Stimulated activated CD4-positive, alpha-beta T cell treated with anti-CD3 and anti-CD28 coated beads, TNF-alpha, amount 100 ng/mL, for 24 hours (primary cell): ENCODE measurements at places on chromosomes 13 and 19.

- no peak for DNase-seq
These were observed 21.0 kb downstream of the ITGBL1 start for GRCh38 chr13:101473458-101473857.

- no peak for DNase-seq
These were observed 11.0 kb downstream of the XAB2 start for GRCh38 chr19:7618348-7618747.

- DNase-seq, result no peak
These were observed 1.4 kb downstream of the ZNF699 start for GRCh38 chr19:9308091-9308770.

DNA sequence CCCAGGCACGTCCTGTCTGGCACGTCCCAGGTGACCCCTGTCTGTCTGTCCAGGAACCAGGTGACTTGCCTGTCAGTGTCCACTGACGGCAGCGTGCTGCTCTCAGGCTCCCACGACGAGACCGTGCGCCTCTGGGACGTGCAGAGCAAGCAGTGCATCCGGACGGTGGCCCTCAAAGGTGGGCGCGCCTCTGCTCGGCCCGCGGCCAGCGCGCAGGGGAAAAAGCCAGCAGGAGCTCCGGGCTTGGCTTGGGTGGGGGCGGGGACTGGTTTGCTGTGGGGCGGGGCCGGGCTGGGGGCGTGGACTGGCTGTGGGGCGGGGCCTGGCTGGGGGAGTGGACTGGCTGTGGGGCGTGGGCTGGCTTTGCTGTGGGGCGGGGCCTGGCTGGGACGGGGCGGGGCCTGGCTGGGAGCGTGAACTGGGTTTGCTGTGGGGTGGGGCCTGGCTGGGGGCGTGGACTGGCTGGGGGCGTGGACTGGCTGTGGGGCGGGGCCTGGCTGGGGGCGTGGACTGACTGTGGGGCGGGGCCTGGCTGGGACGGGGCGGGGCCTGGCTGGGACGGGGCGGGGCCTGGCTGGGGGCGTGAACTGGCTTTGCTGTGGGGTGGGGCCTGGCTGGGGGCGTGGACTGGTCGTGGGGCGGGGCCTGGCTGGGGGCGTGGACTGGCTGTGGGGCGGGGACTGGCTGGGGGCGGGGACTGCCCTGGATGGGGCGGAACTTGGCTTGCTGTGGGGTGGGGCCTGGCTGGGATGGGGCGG, 7.2 kb downstream of the WDR18 start:
- DNase-seq, result peak; percentile 51

DNA sequence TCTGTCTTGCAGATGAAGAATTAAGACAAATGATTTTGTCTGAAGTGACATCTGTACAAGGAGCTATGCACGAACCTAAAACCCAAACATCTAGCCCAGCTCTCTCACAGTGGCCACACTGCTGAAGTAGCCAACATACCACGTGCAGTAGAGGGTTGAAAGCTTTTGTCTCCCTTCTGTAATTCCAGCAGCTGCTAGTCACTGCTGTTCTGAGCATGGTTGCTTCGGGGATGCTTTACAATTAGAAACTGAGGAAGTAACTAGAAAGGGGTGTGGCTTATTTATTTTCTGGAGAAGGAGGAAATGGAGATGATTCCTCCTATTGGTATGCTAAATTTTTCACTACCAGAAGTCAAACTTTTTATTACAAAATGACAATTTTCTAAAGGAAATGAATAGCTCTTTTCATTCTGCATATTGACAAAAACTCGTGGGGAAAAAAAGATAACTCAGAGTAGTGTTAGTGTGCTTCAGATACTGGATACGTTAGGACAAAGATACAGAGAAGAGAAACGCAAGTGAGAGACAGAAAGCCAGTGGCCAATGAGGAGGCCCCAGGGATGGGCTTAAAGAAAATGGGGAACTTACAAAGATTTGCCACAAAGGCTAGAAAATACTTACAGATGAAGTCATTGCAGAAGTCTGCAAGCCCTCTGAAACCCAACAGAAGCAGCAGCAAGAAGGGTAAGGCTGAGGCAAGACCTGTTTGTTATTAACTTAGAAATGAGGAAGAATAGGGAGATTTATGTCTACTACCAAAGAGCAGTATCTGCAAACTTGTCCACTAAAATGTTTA, 192.7 kb upstream of the MIR17HG start:
- DNase-seq, result no peak

DNA sequence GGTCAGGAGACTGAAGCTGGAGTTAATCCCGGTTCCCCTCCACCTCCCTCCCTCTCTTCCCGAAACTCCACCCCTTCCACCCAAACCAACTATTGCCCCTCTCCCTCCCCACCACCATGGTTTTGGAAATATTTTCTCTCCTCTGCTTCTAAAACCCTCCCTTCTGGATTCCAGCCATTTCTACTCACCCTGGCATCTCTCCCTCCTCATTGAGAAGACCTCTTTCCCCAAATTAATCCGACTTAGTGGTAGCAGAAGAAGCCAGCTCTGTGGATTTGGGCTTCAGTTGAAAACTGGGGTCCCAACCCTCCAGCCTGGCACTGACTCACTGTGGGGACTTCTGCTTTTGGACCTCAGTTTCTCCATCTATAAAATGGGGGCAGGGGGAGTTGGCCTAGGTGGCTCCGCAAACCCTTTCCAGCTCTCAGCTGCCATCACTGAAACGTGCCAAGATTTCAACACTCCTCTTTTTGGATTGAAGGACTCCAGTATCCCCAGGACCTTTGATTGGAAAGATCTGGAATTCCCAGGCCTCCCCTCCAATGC, 1.6 kb downstream of the GPR4 start:
- DNase-seq, result no peak

DNA sequence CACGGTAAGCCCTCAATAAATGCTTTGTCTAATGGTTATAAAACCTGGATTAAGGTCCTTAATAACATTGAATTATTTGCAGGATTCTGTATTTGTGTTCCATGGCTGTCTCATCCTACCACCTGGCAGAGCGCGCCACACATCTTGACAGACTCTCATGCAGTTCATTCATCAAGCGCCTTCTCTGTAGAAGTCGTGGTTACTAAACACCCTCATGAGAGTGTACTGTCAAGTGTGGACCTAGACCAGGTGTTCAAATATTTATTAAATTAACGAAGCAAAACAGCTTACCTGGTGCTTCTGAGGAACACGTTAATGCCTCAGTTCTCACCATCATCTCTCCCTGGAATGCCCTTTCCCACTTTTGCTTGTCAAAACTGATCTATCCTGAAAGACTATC, 13.1 kb upstream of the FBXL3 start:
- DNase-seq, result no peak

GRCh38 chr19:55858969-55859368, 22.6 kb downstream of the NLRP4 start:
- DNase-seq, result no peak

DNA sequence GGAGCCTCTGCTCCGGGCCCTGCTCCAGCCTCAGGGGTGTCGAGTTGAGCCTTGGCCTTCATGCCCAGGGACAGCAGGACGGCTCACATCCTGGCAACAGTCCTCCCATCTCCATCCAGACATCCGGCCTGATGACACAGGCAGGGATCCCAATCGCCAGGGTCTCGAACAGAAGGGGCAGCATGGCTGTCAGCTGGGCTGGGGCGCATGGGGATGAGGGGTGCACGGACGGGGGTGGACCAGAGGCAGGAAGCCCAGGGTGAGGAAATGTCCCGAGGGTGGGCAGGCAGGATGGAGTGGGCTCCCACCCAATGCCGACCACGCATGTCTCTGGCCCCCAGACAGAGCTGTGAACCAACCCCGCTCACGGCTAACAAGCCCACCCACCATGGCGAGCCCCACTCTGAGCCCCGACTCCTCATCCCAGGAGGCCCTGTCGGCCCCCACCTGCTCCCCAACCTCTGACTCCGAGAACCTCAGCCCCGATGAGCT, 16.2 kb downstream of the EVI5L start:
- no peak for DNase-seq
